Aorta (tissue), 5 donors: ENCODE measurements at places on chromosomes 2 and 18.

DNA sequence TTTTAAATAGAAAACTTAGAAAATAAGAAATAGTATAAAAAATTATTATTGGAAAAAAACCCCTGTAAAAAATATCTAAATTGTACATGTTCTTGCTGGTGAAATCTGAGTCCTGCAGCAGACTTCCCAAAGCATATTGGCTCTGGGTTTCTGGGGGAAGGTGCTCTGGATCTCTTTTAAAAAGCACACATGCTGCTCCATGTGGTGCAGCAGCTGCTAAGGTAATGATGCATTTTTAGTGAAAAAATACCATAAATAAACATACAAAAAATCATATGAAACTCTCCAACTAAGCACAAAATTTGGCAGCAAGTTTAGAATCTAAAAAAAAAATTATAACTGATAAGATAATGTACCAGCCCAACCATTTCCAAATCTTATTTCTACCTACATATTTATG, 216.5 kb downstream of the GPD2 start:
- DNase-seq = no peak

DNA sequence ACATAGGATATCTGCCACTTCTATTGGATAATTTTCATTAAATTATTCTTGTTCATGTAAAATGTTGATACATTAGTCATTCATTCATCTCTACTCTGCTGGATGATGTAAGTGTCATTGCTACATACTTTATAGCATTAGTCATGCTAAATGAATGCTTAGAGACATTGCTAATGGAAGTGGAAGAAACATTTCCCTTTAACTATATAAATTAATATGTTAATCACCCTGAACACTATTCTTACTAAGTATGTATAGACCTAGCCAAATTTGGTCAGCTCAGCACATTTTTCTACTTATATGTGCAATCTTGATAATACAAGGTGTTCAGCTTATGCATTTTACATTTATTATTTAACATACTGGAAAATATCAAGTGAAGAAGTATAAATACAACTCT, 160.2 kb downstream of the DPP4 start:
- DNase-seq = no peak

DNA sequence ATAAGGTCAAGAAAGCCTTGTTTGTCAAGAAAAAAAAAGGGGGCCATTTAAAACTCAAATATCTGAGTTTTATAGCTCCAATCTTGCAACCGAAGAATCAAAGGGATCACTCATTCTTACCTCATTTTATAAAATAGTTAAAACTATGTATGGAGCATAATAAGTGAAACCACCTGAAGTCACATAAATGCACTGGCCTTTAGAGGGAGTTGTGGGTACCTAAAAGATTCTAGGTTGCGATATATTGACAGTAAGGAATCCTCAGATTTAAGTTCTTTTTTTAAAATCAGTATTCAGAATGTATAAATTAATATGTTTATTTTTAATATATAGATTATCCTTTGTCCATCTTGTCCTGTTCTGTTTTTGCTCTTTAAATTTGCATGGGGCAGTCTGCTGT, 3.4 kb downstream of the ARHGAP28 start:
- no peak for DNase-seq

GRCh38 chr2:218091746-218092145, 22.7 kb downstream of the RUFY4 start:
- no peak for DNase-seq

- no peak for DNase-seq
These were observed 76.2 kb upstream of the LRRTM1 start for GRCh38 chr2:80380736-80381135.

DNA sequence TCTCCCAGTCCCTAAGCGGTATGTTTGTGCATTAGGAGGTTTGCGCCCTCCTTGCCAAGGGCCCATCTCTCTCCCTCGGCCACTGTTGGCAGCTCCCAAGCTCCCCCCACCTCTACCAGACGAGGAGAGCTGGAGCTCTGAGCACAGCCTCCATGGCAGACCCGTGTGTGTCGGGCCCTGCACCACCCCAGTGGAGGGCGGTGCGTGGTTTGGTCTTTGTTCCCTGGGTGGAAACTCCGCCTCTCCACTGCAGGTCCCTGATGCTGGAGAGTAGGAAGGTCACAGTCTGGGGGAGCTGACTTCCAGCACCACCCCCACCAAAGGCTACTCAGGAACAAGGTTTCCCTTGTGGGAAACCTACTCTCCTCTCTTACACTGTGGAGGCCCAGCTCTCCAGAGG, 162.6 kb upstream of the FHL2 start:
- DNase-seq = no peak

DNA sequence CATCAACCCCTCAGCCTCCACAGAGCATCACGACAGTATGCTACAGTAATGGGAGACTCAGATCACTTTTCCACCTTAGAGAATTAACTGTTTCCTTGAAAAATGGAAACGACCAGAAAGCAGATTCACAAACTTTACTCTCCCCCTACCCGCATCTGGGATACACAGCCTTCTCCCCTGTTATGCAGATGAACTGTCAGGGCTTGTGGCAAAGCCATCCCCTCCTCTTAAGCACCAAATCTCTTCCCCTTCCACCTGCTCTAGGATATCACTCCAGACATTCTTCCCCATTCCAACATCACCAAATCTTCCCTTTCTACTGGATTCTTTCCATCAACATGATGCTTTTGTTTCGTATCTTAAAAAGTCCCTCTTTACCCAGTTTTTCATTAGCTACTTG, 26.4 kb downstream of the NEB start:
- no peak for DNase-seq
